Midbrain (tissue), 1 donor: ENCODE measurements at places on chromosomes 13 and 19.

DNA sequence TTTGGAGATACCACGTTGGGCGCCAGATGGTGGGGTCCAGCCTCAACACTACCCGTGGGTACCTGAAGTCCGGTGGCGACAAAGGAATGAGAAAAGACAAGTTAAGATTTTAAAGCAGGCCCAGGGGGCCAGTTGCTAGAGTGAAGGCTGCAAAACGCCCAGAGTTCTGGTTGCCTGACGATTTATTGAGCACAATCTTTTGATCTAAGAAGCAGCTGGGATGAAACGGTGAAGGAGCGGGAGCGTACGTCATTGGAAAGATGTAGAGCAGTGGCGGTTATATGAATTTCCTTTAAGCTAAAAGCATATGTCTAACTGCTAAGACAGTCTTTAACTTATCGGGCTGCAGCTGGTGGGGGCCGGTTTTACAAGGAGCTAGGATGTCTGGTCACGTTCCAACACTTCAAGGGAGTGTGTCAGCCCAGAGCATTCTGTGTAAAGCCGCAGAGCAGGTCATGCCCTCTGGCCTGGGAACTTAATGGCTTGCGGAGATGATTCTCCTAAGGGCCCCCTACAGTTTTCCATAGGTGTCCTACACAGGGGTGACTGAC, 28.9 kb upstream of the EVI5L start:
- DNase-seq: no peak

DNA sequence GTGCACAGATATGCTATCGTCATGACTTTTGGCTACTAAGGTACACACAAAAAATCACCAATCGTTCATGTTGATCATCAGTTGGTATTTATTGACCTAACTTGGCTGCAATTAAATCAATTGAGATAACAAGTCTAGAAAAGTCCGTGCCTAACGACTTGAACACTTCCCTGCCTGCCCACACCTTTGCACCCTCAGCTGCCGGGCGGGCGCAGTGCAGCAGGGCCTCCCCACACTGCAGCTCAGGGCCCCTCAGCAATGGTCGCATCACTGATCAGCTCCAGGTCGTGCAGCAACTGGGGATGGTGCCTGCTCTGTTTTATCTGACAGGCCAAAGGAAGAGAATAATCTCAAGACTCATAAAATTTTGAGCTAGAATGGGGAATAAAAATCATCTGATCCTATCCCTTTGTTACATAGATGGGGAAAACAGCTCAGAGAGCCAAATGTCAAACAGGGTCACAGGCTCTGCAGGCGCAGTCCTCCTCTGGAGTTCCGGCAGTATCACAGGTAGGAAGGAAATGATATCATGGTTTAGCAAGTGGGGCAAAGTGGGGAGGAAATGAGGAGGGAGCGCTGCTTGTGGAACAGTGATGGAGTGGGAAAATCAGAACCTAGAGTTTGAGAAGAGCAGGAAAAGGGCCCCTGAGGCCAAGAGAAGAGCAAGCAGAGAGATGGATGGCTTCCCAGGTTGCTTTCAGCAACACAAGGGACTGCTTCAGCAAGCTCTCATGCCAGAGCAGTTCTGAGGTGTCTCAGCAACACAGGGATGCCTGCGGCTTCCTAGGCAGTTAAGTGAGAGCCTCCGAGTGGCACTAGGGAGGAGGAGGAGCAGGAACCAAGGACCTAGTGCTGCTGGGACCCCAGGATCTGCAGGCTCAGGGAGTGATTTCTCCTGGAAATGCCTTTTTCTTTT, 57.5 kb downstream of the SLC7A1 start:
- DNase-seq: no peak

DNA sequence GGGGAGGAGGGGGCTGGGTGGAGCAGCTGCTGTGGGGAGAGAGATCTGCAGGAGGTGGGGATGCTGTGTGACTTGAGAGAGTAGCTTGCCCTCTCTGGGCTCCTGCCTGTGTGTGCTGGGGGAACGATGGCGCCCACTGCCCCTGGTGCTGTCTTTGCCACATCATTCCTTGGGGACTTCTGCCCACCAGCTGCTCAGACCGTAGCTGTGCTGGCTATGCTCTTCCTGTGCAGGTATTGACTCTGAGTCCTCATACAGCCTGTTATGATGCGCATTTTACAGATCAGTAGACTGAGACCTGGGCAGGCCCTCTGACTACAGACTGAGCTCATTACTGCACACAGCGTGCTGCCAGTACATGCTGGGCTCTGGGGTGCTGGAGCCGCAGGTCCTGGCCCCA, 51.1 kb downstream of the DNM2 start:
- no peak for DNase-seq

DNA sequence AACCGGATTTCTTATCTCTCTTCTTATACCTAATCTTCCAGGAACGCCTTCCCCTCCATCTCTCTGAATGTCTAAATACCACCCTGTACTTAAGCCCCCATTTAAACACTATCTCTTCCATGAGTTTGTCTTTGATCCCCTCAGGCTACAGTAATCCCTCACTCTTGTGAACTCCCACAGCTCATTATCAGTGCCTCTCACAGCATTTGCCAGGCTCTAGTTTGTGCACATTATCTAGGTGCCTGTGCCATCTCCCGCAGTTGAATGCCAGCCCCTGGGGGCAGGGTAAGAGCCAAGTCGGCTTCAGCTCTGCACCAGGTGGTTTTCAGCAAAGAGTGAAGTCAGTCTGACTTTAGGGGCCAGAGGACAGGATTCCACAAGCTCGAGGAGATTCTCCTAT, 71.4 kb downstream of the FREM2 start:
- no peak for DNase-seq

DNA sequence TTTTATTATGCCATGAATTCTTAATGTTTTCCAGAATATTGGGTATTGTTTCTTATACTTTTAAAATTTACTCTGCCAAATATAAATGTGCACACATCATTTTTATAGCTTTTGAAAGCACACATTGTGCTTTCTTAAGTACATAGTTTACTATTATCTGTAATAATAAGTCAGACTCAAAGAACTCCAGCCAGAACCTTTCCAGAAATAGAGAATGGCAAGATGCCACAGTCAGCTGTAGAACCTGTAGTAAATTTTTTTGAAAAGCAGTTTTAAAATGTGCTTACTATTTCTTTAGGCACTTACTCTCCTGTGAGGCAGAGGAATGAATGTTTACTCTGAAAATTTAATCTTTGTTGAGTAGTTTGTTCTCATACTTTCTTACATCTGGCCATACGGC, 1287.1 kb downstream of the PCDH9 start:
- no peak for DNase-seq

DNA sequence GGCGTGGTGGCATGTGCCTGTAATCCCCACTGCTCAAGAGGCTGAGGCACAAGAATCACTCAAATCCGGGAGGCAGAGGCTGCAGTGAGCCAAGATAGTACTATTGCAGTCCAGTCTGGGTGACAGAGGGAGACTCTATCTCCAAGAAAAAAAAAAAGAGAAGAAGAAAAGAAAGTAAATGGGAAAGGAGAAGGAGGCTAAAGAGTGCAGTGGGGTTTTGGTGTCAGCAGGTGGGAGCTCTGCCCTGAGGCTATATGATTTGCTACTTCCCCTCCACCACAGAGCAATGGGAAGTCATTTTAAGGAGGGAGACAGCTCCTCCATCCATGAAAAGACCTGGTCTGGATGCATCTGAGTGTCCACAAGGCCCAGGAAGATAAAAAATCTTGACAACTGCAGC, 23.1 kb downstream of the UNC13A start:
- no peak for DNase-seq
